Stromal cell of bone marrow (primary cell): ENCODE measurements at places on chromosomes 3 and 15.
A peak's percentile ranks its signal among the peaks of the same experiment; 100 is the strongest.

DNA sequence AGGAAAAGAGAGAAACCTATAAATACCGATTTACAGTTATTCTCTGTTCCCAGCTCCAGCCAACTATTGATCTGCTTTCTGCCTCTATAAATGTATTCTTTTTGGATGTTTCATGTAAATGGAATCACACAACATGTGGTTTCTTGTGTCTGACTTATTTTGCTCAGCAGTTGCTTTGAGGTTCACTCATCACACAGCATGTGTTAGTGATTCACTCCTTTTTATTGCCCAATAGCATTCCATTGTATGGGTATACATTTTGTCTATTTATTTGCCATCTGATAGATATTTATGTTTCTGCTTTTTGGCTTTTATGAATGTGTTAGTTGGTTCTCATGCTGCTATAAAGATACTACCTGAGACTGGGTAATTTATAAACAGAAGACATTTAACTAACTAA lies 23.6 kb downstream of the CCR1 start:
- peak; percentile 54 for DNase-seq

GRCh38 chr15:80275961-80276360 lies 23.9 kb upstream of the CTXND1 start:
- no peak for DNase-seq

DNA sequence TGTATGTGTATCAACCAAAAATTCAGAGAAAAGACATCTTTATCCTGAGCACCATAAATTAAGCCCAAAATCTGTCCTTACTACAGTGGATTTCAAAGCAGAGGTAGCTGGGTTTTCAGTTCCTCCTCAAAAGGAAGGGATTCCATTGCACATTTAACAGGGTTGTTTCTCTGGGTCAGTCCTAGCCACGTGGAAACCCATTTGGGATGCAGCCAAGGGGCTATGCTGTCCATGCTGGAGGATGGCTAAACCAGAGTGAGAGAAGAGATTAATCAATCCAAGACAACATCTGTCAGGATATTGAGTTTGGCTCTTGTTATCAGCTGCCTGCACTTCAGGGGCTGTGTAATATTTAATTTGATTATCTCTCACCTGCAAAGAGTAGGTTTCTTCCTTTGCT lies 28.1 kb downstream of the LSAMP start:
- DNase-seq = no peak

DNA sequence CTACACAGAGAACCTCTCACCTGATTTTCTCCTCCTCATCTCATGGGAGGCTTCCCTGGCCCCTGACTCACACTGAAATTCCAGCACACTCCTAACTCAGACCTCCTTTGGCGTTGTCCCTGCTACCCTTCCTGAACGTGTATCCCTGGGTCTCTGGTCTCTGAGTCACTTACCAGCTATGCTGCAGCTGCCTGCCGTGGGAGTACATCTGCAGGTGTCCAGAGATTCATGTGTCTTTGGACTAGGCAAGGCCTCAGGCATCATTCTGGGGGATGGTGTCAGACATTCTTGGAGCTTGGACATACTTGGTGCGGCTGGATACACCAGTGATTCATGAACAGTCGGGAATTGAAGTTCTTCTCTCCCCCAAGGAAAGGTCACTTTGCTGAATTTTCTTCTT lies 148.8 kb upstream of the TRIM42 start:
- no peak for DNase-seq

GRCh38 chr3:193815246-193816027 lies 222.4 kb downstream of the OPA1 start:
- no peak for DNase-seq

- no peak for DNase-seq
Observed at GRCh38 chr15:77985931-77986480, 91.5 kb downstream of the TBC1D2B start.

DNA sequence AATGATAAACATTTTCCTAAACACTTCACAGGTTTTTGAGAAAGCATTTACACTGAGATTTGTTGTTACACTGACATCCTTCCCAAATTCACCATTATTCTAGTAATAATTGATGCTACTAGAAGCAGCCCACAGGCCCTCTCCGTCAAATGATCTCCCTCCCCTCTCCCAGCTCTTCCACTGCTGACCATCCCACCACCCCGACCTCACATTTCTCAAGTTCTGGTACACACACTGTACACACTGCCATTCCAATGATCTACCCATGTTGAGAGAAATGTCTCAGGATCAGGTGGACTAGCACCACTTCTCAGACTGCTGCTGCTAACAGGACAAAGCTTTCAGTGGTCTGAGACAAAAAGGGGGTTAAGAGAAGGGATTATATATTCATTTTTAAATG lies 3.5 kb downstream of the TBC1D5 start:
- DNase-seq = no peak

DNA sequence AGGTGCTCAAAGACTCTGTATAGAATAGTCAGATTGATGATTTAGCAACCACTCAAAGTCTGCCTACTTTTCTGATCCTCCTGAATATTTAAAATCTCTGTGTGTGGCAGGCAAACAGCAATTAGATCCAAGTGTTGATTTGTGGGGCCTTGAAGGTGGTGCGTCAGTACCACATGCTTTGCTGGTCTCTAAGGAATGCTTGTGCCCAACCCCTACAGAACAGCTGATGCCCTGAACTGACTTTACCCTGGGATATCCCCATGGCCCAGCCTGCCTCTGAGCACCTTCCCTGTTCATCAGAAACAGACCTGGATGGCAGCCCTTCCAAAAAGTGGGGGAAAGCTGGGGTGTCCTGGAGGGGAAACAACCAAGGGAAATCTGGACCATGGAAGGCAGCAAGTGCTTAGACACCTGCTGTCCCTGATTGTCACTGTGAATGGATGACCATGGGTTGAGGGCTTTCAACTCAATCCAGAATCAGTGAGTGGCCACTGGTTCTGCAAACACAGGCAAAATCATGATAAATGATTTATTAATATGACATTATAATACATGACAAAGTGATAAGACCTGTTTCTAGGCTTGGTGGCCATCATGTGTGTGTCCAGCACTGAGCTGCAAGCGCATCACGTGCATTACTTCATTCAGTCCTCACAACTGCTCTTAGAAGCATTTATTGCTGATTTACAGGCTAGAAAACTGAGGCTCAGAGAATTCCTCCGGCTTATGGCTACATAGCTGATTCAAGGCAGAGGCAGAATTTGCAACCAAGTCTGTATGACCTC lies 76.1 kb upstream of the TPM1 start:
- DNase-seq = no peak
